ENCODE measurements at places on chromosomes 11 and 22.

- no peak for DNase-seq
Measured at GRCh38 chr11:20081336-20081735, 78.9 kb downstream of the DBX1 start.

DNA sequence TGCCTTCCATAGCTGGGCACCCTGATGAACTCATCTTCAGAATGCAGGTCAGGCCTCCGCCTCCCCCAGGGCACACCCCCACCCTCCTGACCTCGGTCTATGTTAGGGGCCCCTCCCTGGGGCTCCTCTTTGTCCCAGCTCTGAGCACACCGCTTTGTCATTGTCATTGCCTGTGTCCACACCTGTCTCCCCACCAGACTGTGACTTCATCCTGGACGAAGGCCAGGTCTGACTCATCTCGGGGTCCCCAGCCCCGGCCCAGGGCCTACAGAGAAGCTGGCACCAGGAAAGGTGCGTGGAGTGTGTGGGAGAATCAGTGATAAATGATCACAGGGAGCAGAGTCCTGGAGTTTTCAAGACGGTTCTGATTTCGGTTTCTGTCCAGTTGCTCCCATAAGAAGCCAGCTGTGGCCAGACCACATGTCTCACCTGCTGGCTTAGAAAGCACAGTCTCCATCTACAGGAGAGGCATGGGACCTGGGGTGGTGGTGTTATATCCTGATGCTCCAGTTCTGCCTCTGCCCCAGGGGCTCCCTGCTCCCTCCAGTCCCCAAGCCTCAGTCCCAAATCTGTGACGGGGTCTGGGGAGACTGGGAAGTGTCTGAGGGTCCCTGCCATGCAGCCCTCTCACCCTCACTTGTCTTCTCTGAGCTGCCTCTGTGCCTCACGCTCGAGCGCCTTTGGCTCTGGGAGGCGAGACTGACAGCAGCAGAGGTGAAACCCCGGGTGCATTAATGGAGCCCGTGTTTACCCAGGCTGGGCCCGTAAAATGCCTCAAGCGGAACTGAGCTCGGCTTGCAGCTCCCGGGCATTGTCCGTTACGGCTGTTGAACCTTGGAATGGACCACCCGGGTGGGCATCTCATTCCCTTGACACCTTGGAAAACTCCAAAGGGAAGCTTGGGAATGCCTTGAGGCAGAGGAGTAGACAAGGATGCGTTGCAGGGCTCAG, 85.5 kb upstream of the WNT11 start:
- no peak for DNase-seq

- DNase-seq, result no peak
Measured at GRCh38 chr11:23569547-23569946, 709.3 kb upstream of the CCDC179 start.

DNA sequence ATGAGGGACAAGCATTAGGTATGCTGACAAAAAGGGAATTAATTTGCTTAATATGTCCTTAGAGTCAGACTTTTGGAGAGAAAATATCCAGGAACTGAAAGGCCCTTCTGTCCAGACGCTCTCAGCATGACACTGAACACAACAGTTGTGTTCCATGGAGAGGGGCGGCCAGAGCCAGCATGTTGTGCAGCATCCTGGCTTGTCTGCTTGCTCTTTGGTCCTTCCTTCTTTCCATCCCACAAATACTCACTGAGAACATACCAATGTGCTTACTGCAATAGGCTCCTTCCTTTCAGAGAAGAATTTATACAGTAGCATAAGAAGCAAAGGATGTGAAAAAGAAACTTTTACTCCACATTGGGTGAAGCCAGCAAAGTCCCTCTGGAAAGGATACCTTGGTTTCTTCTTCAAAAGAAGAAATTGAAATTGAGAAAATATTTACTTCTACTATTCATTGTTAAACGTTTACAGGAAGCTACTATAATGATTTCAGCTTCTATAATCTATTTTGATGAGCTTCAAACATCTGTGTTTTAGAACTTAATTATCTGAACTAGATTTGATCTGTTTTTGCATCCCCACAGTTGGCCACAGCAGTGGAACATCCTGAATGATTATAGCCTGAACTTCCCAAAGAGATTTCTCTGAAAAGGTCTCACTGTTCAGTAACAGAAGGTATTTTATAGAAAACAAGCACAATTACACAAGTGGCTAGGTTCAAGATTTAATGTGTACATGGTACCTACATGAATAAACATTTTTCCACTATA, 304.1 kb upstream of the PITPNB start:
- no peak for DNase-seq

- DNase-seq, result no peak
Measured at GRCh38 chr11:47051217-47051616, 114.7 kb downstream of the CSTPP1 start.

DNA sequence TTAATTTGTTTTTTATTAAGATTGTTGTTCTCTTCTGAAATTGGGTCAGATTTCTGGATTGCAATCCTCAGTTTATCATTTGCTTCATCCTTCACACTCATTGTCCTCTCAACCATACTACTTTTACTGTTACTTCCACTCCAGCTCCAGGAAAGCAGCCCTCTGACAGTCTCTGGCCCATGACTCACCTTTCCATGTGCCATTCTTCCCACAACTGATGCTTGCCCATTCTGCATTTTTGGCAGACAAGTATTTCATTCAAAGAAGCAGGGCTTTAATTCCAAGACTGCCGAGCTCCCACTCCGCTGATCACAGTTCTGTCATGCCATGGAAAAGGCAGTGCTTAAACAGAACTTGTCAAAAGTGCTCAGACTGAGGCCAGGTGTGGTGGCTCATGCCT, 139.2 kb downstream of the WNT11 start:
- no peak for DNase-seq

DNA sequence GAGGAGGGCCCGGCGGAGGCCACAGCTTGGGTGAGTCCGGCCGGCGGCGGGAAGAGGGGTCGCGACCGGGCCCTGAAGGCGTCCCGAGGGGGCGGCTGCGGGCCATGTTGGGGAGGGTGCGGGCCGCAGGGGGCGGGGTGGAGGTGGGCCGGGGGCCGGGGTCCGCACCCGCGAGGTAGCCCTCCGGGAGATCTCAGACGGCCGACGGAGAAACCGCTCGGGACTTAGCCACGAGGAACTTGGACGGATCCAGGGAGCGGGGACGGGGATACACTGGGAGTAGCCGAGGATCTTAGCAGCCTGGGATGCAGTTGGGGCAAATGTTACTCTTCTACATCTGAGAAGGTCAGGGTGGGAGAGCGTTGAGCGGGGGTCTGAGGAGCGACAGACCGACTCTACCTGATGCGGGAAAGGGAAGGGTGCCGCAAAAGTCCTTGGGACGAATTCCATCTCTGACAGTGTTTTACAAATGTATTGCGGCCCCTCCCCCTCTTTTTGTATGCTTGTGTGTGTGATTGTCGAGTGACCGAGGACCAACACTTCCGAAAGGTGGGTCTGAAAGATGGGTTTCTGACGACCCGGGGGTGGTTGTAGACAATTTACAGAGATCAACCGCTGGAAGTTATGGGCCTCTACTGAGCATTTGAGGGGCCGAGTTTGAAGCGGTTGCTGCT, 658 bp downstream of the STIP1 start:
- DNase-seq, result no peak

GRCh38 chr11:128528294-128528693, 59.1 kb downstream of the ETS1 start:
- no peak for DNase-seq

DNA sequence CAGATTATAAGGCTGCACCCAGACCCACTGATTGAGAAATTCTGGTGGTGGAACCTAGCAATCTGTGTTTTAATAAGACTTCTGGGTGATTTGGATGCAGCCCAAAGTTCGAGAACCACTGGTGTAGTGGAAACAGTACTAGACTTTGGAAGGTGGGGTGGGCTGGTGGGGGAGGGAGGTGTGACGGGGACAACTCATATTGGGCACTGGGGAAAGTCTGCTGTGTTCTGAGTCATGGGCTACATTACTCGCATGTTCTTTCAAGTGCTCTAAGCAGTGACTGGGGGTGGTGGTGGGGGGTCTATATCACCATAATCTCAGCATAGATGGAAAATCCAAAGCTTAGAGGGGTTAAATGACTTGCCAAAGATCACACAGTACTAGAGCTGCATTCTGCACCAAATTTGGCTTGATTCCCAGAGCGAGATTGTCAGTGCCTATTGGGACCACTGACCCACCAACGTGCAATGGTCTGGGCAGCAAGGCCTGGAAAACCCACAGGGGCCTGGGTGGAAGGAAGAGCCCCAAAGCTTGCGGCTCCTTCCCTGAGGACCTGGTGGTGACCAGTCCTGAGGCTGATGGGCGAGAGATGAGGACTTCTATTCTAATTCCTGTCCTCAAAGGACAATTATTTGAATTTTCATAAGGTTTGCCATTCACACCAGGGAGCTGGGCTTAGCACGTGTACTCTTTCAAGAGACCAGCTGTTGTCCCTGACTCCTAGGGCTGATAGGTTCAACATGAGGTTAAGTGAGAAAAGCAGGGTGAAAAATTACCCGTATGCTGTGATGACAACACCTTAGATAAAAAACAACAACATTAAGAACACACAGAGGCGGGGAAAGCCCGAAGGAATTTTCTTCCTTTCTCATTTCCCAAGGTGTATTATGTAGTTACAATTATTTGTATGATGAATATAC, 77.5 kb upstream of the NARS2 start:
- no peak for DNase-seq

GRCh38 chr11:115933564-115933963, 429.3 kb upstream of the CADM1 start:
- no peak for DNase-seq

GRCh38 chr11:766106-766935, 11.0 kb downstream of the GATD1 start:
- DNase-seq, result no peak

- DNase-seq, result no peak
Measured at GRCh38 chr22:49048591-49048990, 779.1 kb downstream of the BRD1 start.

DNA sequence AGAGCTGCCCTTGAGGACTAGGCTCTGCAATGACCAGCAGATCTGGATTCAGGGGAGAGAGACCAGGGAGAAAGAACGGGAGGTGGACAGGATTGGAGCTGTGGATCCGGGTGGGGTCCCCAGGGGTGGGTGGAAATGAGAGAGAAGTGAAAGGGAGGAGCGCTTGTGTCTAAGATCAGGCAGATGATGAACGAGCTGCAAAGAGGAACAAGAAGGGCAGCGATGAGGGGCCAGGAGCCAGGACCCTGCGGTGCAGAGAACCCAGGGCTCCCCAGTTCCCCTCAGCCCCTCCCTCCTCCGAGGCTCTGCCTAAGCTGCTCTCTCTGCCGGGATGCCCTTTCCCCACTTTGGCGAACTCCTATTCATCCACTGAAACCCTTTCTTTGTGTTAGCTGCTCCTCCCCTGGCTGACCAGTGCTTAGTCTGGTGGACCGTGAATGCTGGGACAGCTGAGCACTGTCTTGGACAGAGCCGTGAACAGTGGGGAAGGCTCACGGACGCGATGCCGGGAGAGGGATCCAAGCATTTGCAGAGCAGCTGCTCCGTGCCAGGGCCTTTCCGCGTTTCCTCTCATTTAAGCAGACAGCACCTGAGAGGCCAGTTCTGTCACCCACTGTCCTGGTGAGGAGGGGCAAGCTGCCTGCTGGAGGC, 35.9 kb downstream of the SHISAL1 start:
- no peak for DNase-seq

DNA sequence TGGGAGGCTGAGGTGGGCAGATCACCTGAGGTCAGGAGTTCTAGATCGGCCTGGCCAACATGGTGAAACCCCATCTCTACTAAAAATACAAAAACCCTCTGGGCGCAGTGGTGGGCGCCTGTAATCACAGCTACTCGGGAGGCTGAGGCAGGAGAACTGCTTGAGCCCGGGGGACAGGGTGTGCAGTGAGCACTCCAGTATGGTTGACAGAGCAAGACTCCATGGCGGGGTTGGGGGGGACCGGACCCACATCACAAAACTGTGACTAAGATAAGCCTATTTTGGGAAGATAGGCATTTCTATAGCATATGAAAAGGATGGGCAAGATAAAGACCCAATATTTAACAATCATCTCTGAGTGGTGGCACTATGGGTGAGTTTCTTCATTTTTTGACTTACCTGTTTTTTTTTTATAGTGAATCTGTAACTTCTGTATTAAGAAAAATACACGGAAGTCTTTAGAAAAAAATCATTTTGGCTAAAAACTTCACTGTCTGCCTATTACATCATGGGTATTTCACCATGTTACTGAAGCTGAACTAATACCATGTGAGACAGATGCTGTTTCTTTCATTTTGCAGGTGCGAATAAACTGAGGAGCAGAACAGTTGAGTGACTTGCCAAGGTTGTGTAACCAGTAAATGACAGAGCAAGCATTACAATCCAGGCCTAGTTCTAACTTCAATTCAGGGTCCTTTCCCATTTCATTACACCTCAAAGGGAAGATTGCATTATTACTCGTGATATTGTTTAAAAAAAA, 2.5 kb downstream of the CELF1 start:
- no peak for DNase-seq

GRCh38 chr11:64996710-64997380, at the start of gene BATF2:
Gene BATF2, minus strand, starts transcription at chr11:64996971. Its CDS starts 57 bp downstream, at chr11:64996914.
- peak; percentile 71 for DNase-seq

- peak; percentile 24 for DNase-seq
Measured at GRCh38 chr11:30635401-30635989, 49.3 kb upstream of the MPPED2 start.

DNA sequence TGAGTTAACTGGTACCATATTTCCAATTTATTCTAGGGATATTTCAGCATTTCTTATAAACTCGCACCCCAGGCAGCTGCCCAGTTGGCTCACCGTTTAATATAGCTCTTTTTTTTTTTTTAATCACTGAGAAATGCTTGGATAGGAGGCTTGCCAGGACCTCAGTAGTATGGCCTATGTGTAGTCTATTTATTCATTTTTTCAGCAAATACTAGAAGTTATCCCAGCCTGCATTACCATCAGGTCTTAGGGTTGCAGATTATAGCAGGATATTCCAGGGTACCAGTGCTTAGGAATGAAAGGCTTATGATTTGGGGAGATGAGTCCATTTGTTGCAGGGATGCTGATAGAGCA, 26.6 kb downstream of the PARVA start:
- no peak for DNase-seq

GRCh38 chr22:44541671-44542319, 43.8 kb upstream of the RTL6 start:
- DNase-seq, result no peak

GRCh38 chr11:44083906-44084305, 11.6 kb upstream of the EXT2 start:
- DNase-seq, result no peak

DNA sequence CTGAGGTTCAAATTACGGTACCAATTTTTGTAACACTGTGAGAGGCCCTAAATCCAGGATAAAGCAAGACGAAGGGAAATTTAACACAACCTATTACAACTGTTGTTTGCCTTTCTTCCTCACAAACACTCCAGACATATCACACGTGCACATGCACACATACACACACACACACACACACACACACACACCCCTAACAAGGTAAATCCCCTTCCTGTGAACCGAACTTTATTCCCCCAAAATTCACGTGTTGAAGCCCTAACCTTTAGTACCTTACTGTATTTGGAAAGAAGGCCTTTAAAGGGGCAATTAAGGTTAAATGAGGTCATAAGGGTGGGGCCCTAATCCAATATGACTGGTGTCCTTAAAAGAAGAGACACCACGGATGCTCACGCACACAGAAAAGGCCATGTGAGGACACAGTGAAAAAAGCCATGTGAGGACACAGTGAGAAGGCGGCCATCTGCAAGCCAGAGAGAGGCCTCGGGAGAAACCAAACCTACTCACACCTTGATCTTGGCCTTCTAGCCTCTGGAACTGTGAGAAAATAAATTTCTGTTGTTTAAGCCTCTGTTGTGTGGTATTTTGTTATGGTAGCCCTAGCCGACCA, 1.8 kb downstream of the SERGEF start:
- DNase-seq, result no peak

- DNase-seq, result no peak
Measured at GRCh38 chr22:28237112-28237511, 318.1 kb upstream of the PITPNB start.

GRCh38 chr22:22954656-22955055, 67.0 kb downstream of the IGLL5 start:
- no peak for DNase-seq
